ENCODE measurements at places on chromosomes 5 and 9.

DNA sequence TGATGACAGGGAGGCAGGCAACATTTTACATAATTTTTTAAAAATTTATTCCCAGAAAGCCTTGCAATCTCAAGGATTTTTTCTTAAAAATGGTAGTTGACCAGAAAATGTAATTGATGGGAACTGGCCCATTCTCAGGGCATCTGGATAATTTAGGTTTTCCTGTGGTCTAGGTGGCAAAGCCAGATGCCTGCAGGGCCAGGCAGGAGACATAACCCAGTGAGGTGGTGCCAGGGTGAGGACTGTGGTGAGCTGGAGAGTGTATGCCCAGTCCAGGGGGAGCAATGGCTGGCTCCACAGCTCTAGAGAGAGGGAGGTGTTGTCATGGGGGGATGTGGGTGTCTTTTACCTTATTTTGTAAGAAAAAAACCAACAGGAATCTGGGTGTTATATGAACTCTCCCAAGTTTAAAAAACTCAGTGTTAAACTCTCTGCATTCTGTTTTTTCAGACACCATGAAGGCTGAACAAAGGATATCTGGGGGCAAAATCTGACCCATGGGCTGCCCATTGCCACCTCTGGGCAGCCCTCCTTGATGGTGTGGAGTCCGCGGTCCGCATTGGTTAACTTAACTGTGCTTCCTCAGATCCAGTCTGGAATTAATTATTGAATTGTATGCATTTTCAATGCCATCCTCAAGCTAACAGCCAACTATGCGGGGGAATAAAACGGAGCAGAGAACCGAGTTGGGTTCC, 43.9 kb downstream of the BOD1 start:
- DNase-seq: no peak

- no peak for DNase-seq
These were observed 165.3 kb downstream of the ARRDC3 start for GRCh38 chr5:91217859-91218258.

GRCh38 chr9:113164536-113165300, 13.9 kb downstream of the SLC31A2 start:
- no peak for DNase-seq

GRCh38 chr9:125049212-125050049, 93.9 kb downstream of the SCAI start:
- no peak for DNase-seq

DNA sequence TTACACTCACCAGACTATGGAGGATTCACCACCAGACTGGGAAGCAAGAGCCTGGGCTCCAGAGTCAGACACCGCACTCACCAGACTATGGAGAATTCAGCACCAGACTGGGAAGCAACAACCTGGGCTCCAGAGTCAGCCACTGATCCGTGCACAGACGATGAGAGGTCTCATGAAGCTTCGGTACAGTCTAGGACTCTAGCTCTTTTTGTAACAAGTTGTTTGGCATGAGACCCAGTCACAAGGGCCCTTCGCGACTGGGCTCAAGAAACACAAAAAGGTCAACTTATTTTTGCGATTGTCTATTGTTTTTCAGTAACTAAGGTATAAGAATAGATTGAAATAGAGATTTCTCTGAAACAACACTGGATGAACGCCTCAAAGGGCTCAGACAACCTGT, 192.7 kb upstream of the ADAMTSL1 start:
- DNase-seq: no peak

DNA sequence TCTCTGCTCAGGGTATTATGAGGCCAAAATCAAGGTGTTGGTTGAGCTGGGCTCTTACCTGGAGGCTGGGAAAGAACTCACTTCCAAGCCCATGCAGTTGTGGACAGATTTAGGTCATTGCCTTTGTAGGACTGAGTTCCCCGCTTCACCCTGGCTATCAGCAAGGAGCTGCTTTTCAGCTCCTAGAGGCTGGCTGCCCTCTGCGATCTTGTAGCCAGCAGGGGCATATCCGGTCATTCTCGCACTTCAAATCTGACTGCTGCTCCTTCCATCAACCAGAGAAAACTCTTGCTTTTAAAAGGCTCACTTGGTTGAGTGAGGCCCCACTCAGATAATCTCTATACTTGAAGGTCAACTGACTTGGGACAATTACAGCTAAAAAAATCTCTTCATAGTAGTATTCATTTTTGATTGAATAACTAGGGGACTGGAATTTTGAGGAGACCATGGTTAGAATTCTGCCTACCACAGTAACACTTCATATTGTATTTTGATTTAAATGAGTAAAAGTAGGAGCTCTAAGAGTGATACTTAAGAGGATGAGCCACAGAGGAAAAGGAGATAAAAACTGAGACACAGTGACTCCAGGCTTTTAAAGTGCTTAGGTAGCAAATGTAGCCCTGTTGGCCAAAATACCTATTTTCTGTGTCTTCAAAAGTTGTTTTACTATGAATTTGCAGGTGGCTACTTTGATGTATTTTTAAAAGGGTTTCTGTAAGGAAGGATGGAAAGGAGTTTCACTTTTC, 137.4 kb downstream of the CD180 start:
- DNase-seq: no peak

GRCh38 chr5:86613455-86613854, 4.3 kb upstream of the COX7C start:
- DNase-seq: no peak

DNA sequence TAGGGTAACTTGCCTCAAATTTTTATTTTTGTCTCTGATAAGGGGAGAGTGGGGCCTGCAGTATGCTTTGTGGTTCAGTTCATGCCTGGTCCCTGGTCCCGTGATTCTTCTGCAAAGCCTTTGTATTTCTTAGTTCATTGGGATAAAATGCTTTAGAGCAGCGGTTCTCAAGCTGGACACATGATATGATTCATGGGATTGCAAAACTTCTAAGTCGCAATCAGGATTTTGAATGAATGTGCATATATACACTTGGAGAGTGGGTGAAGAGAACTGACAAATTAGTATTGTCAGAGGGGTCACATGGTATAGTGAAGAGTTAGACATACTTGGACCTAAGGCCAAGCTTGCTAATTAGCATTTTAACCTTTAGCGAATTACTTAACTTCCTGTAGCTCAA, 265.4 kb upstream of the KLF9 start:
- DNase-seq: no peak
